ENCODE measurements at places on chromosomes 3 and 15.

DNA sequence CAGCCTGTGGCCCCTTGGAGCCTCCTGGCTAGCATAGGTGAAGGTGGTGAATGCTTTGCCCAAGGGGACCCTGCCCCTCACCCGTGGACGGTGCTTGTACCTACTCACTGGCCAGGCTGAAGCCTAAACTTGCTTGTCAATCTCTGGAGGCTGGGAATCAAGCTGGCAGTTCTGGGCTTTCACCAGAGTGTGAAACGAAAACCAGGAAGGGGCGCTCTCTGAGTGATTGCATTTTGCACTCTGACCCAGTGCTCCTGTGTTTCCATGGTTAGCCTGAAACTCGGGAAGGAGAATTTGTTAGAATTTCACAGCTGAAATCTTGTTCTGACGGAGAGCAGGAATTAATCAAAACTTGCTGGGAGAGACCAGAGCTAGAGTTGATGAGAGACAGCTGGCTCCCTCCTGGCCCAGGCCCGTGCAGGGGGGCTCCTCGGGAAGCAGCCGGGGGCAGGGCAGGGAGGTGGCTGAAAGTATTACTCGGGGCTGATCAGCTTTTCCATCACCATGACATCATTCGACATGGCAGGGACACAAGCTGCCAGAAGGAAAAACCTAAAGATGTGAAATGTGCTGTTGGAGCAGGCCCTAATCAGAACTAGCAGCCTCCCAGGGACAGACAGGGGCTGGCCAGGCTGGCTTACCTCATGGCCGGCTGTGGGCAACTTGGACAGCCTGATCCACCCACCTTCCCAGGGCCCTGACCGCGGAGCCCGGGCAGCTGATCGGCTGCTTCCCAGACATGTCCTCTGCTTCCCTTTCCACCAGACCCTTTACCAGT lies 323.6 kb upstream of the CTDSPL start:
- no peak for DNase-seq

DNA sequence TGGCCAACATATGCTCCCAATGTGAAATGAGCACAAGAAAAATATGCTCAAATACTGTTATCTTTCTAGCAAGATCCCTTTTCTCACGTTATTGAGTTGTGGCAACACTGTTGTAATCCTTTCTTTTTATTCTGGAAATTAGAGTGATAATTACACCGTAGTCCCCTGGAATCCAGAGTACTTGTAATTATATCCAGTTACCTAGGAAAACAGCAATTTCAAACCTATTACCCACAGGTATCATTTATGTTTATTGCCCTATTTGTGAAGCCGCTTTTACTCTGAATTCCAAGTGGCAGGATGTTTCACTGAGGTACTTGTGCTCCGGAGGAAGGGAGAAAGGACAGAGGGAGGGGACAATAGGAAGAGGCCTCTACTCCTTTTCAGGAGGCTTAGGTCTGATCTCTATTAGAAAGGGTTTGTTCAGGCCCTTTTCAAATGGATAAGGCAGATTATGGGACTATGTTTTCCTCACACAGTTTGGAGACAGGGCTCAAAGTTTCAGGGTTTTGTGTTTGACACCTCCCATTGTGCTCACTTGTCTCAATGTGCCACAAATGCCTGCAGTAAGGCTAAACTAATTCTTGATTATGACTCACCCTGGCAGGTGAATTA lies 646.6 kb downstream of the TUSC7 start:
- no peak for DNase-seq

GRCh38 chr3:53377794-53378193 lies 30.5 kb upstream of the DCP1A start:
- no peak for DNase-seq

DNA sequence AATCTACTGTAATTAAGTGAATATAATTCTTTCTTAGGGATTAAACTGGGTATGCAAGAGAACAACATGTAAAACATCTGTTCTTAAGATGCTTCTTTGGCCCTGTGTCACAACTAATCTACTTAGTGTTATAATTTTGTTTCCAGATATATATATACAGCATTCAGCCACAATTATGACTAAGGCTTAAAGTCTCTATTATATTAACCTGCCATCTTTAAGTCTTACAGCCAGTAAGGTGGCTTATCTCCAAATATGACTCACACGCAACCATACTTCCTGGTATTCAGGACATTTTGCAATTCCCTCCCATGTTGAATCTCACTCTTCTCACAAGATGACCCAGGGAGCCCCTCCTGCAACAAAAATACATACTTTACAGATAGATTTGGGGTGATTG lies 6.6 kb upstream of the KBTBD8 start:
- no peak for DNase-seq

GRCh38 chr15:69668963-69669362 lies 216.3 kb downstream of the RPLP1 start:
- no peak for DNase-seq

DNA sequence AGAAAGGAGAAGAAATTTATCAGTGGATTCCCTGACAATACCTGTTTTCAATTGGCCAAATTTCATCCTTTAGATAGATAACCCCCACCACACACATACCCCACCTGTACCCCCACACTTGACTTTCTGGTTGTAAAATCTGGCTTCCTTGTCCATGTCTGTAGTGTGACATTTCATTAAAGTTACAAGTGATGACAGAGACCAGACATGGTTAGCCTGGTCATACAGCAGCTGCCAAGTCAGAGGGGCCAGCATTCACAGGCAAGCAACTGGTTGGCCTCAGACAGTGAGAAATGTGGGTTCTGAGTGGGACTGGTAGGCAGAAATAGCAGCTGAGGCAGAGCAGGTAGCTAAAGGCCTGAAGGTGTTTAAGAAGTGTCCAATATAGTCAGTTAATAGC lies 238.6 kb upstream of the SOX14 start:
- DNase-seq = no peak
